ENCODE measurements at places on chromosomes 7 and 10. TPM values are rescaled to one million over a fixed set of nuclear protein-coding genes. Genes with fewer than 3 reads are reported as not detected.
A peak's percentile ranks its signal among the peaks of the same experiment; 100 is the strongest.

DNA sequence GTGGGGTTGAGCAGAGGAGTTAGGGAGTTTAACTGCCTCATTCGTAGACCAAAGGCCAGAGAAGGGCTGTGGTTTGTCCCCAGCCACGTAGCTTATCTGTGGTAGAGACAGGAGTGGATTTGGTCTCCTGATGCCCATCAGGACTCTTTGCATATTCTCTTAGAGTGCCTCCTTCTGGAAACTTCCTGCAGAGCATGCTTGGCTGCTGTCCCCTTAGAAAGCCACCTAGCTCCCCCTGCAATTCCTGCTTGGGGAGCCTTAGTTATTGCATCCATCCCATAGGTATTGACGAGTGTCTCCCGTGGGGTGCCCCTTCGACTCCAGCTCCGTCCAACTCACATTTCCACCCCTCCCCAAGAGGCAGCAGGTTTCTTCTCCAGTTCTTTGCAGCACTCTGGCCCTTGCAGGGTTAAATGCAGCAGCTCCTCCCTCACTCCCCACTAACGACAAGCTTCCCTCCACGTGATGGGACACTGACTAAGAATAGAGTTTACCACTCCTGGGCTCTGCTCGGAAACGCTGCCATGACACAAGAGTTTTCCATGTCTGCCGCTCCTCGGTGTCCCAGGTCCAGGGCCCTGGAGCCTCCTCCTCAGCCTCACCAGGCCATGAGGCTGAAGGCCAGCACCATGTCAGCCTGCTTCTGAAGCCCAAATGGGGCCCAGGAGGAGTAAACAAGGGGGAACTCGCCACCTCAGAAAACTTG lies 147.8 kb upstream of the UNC5B start:
- no peak for DNase-seq

DNA sequence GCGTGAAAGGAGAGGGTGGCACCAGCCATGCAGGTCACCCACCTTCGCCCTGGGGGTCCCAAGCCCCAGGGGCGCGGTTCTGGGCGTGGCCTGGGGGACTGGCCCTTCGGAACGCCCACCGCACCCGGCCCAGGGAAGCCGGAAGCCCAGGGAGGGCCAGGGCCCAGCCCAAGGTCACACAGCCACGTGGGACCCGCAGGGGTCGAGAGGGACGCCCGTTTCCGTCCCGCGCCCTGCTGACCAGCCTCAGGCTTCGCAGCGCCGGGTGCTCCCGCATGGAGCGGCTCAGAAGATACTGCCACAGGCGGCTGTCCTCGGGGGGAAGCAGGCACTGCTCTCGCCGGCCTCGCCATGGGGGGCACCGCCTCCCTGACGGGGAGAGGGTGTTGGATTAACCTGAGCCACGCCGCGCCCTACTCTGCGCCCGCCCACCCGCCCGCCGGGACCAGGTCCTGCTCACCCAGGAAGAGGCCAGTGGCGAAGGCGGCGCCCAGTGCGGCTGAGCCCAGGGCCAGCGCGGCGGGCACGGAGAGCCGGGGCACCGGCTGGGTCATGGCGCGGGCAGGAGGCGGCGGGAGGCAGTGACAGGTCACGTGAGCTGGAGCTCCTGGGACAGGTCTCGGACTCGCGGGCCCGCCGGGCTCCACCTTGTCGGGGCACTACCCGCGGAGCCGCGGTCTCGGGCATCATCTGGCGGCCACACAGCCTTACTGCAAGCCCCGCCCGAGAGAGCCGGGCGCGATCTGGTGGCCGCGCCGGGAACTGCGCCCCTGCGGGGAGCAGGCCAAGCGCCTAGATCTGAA lies at the start of gene COMTD1:
TSS of gene COMTD1 (minus strand) at position 583 of the 803 bp plus-strand sequence. CDS start at position 554, 29 bp downstream.
- DNase-seq, result peak; percentile 90

DNA sequence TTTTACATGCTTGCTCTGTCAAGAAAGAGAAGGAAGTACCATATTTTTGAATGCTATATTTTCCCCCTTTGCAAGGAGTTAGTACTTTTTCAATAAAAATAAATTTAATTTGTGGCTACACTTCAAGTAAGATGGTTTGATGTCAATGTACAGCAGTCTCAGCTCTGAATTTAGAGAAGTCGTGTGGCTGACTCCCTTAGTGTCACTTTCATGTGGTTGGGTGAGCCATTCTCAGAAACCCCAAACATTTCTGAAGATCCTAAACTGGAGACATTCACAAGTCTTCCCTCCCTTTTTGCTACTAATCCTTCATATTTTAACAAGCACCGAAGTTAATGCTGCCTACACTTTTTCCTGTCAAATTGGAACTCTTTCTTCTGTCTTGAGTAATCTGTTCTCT lies 244.4 kb downstream of the DYNC1I1 start:
- no peak for DNase-seq

DNA sequence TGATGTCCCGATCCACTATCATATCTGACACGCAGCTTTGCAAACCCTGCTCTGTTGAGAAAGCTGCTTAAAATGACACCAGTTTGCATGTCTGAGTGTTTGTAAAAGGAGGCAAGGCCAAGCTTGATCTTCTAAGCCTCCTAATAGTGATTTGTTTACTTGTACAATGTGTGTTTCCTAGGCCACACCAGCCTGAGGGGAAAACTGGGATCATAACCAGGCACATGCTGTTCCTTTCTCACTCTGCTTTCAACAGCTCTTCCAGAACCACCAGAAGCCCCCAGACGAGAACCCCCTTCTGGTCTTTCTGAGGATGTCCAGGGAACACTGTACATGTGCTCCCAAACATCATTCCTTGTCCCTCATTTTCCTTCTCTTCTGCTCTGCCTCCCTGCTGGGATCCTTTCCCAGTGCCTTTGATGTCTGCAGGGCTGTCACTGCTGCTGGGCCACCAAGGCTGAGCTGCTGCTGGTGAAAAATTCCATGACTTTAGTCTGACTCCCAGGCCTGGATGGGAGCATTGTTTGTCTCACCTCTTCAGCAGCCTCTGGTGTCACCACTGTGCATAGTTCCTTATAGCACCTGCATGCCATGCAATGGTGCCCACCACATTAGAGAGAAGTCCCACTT lies 4.0 kb upstream of the LGI1 start:
- no peak for DNase-seq

- DNase-seq, result no peak
Measured at GRCh38 chr7:115822380-115822779, 208.2 kb downstream of the TFEC start.

GRCh38 chr7:11221984-11222383 lies 248.3 kb downstream of the PHF14 start:
- DNase-seq, result no peak

Gene PILRA
- 0.69 TPM for total RNA-seq

- DNase-seq, result no peak
Measured at GRCh38 chr10:105023211-105024111, 382.4 kb downstream of the SORCS3 start.

- no peak for DNase-seq
Measured at GRCh38 chr7:24548390-24548789, 24.9 kb upstream of the PALS2 start.

Gene GSAP
- 5.8 TPM for total RNA-seq

Gene OR2A5
- not detected for total RNA-seq

DNA sequence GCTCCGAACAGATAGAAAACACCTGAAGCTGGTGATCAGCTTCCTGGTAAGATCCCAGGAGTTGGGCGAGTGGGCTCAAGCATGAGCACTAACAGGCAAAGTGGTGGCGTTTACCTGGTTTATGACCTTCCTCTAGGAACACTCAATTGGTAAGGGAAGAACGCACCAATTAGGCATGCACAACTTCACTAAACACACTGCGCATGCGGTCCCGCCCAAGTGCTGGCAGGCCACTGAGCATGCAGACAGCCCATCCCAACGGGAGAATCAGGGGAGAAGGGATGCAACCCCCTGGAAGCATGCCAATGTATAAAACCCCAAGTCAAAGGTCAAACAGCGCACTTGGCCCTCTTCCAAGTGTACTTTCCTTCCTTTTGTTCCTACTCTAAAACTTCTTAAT lies 70.4 kb downstream of the LYZL2 start:
- DNase-seq, result no peak

- DNase-seq, result peak; percentile 76
Measured at GRCh38 chr10:91163869-91164474, 56.5 kb upstream of the PCGF5 start.

Gene OR13A1
- not detected for total RNA-seq

Gene LRRTM3
- not detected for total RNA-seq

GRCh38 chr7:12291870-12292269 lies 80.8 kb downstream of the TMEM106B start:
- DNase-seq, result no peak

Gene DEPP1
- 0.15 TPM for total RNA-seq

GRCh38 chr7:66043681-66044497 lies 31.7 kb upstream of the ASL start:
- peak; percentile 49 for DNase-seq

DNA sequence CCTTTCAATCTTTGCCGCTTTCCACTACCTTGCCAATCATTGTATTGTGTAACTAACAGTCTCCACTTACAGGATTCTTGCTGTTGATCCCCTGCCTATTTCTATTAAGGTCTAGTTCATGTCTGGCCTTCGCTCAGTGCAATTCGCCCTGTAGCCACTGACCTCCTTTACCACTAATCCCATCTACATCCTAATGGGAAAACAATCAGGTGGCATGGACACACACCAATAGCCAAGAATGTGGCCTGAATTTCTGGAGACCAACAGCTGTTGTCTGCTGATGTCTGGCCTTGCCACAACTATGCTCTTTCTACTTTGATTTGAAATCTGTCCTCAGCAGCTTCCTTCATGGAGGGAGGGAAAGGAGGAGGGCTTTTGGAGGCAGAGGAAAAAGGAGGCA lies 546.2 kb downstream of the SORCS3 start:
- no peak for DNase-seq

Measured in Daoy (cell line).